T-helper 22 cell (primary cell): ENCODE measurements at places on chromosomes 2 and 18.

DNA sequence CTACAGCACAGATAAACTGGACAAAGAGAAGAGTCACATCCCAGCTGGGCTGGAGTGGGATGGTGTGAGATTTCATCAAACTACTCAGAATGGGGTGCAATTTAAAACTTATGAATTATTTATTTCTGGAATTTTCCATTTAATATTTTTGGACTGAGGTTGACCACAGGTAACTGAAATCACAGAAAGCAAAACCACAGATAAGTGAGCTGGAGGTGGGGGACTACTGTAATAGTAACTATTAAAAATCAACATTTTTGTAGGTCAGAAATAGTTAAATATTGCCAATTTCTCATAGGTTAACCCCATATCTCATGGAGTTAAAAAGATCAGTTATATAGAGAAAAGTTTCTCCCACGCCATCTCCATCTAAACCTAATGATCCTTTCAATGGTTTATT lies 88.1 kb downstream of the SPOPL start:
- DNase-seq: no peak

GRCh38 chr18:9638886-9639285 lies 24.5 kb upstream of the PPP4R1 start:
- no peak for DNase-seq

DNA sequence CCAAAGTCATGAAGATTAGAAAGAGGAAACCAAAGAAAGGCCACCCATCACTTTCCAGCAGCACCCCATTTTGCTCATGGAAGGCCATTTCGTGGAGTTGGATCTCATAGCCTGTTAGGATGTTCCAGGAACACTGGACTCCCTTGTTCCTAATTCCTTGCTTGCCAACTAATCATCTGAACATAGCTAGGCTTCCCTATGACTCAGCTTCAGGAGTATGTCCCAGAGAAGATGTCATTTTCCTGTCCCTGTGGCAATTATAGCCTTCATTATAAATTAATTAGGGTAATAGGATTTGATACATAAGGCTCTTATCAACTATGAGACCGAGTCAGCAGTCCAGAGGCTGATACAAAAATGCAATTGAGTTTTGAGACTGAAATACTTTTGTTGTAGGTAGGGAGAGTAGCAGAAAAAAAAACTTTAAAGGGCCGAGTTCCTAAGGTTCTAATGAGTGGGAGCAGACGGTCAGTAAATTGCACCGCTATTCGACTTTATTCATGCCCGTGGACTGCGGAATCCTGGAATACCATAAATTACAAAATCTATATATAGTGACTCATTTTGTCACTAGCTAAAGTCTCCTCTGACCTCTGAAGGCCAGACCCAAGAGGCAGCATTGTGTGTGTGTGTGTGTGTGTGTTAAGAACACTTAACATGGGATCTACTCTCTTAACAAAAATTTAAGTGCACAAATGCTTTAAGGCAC lies 311.8 kb downstream of the FBXO15 start:
- DNase-seq: no peak

DNA sequence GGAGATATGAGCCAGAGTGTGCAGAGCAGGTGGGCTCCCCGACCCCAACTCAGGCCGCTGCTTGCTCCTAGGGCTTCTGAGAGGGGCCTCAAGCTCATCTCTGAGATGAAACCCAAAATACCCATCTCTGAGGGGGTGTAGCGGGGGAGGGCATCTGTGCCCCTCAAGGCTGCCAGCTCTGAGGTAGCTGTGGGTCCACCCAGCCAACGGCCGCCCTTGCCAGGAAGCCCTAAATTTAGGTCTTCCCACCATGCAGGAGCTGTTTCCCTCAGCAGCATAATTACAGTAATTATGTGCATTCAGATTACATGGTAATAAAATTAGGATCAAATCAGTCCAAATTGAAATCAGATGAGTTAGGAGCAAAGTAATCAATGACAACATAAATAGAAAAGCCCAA lies 97.8 kb upstream of the MCFD2 start:
- no peak for DNase-seq

DNA sequence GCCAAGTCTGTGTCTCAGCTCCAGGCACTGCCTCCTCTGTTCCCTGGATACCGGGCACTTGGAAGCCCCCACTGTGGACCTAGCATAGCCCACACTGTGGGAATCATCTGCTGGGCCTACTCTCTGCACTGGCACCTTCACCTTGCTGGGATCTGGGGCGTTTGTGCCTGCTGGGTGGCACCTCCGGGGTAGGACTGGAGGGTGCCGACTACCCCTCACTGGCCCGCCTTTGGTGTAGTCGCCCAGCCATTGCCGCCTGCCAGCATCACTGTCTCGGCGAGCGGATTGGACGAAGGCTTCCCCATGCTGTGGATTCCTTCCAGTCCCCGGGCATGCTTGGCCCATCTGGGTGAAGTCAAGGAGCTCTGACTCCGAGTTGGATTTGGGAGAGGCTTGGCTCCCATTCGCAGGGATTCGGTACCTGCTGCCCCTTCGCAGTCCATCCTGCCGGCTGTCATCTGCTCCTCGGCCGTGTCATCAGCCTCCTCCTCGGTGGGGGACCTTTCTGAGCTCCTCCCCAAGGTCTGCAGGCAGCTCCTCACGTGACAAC lies 180.6 kb upstream of the HDAC4 start:
- DNase-seq: no peak

DNA sequence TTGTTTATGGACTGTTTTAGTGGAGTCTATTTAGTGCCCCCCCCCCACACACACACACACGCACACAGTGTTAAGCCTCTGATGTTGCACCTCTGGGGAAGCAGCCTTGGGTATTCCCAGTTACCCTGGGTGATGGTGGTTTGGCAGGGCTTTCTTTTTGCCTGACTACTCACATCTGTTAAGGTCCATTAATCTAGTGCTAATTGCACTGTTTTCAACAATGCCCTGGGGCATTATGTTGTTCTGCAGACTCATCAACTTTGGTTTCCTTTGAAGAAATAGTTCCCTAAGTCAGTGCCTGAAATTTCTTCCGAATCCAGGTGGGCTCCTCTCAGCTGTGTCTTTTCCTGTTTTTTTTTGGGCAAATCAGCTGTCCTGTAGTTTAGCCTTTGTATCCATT lies 34.7 kb downstream of the SPOPL start:
- DNase-seq: no peak
